Esophagus squamous epithelium (tissue), 5 donors: ENCODE measurements at places on chromosomes 3 and 15. TPM values are rescaled to one million over a fixed set of nuclear protein-coding genes. Genes with fewer than 3 reads are reported as not detected.

DNA sequence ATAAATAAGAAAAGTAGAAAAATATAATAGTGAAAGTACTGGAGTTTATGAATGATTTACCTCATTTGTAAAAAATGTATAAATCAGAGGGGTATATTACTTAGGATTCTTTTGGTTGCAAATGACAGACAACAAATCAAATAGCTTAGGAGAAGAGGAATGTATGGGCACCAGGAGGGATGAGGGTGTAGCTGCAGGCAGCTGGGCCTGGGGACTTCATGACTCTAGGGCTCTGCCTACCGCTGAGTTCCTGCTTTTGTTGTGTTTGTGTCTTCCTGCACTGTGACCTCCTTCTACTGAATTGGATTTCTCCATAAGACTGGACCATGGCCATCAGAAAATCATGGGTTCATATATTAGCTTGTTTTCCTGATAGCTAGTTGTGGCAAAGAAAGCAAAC lies 27.9 kb upstream of the PDE8A start:
- no peak for DNase-seq

- no peak for DNase-seq
These were observed 18.2 kb downstream of the MINDY4B start for GRCh38 chr3:150887031-150887430.

DNA sequence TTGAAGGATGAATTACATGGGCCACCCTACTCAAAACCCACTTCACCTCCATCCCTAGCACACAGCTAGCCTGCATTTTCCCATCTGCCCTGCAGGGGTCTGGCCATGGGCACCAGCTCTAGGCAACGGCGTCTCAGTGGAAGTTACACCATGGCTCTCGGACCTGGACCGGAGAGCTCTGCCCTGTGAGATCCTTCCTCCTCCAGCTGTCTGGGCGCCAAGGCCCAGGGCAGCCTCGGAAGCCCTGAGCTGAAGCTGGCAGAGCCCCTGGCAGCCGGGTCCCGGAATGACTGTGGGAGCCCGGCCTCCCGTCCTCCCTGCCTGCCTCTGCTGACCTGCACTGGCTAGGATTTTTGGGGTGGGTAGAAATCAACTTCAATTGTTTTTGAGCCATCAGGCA lies 98.9 kb downstream of the CHSY1 start:
- no peak for DNase-seq

DNA sequence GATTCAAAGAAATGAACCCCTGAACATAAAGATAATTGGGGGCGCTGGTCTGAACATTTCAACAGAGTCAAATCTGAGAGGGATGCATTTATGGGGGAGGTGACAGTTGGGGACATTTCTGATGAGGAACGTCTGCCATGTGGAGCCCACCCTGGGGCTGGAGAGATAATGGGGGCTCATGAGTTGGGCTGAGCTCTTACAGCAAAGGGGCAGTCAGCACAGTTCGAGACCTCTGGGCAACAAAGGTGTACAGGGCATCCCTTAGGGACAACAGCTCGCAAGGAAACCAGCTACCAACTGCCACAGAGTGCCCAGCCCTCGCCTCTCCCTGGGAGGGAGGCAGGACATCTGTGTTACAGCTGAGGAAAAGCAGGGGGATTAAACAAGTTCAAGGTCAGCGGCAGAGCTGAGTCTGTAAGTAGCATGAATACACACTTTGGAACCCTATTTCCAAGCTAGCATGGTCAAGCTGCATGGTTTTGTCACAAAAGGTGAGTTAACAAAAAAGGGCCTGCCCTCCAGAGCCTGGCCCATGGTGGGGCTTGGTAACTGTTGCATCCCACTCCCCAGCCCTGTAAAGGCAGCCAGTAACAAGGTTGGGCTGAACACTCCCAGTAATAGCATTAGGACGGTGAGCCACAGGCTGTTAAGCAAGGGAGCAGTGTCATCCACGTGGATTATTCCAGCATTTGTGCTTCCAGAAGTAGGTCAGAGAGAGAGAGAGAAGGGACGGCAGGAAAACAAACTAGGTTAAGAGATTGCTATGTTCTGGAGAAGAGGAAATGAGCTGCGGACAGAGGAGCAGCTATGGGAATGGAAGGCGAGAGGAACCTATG lies 4.3 kb downstream of the GNB5 start:
- DNase-seq = no peak

DNA sequence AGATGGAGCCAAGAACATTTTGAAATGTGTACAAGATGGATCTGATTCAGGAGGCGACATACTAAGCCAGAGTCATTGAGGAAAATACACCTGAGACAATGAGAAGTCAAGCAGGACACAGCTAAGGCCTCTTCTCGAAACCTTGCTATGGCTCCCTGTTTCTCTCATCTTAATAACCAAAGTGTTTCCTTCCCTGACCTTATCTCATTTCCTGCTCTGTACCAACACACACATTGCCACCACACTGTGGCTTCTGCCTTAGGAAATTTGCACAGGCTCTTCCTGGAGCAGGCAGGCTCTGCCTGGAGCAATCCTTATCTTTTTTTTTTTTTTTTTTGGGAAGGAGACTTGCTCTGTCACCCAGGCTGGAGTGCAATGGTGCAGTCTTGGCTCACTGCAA lies 36.6 kb downstream of the OXSM start:
- no peak for DNase-seq

DNA sequence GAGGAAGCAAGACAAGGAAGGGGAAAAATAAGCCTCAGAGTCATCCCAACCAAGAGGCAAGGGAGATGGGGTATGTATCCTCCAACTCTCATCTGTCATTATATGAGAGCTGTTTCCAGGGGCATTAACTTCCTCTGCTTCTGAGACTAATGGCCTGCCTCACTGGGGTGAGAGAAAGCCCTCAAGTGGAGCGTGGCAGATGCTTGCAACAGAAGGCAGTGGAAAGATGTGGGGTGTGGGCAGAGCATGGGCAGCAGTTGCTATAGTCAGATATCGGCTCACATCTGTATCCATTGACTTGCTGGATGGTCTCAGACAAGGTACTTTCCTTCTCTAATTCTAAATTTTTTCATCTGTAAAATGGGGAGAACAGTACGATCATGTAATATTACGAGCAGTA lies 81.7 kb upstream of the PLCL2 start:
- DNase-seq = no peak

DNA sequence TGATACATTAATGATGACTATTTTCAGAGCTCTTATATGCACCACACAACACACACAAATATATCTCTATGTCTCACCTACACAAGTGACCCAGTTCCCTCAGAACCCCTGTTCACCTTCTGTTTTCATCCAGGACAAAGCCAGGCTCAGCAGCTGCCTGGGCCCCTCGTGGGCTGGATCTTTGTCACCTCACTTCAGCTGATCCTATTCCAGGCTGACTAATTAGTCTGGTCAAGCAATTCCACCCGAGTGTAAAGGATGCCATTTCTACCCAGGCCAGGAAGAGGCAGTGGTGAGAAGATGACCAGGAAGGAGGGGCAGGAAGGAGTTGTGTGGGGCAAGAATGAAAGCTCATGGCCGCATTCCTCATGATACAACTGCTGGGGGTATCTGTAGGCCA lies 62.3 kb downstream of the DHX30 start:
- DNase-seq = no peak

DNA sequence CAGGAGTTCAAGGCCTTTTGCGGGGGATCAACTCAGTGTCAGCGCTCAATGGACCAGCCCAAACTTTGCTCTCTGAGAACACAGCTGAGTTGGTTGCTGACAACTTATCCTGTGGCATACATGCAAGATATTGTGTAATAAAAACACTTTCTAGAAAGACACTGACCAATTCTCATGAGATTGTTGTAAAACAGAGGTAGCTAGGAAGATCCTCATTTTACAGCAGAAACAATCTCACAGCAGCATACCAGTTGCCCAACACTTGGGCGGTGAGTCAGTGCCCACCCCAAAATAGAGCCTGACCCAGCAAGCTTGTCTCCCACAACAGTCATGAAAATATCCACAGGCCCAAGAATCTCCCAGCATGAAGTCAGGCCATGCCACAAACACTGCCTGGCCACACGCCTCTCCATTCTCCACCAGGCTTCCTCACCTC lies 18.2 kb downstream of the KLHL6 start:
- DNase-seq = no peak

BBS4 gene
- total RNA-seq = 2.8 TPM

ULK3 gene
- total RNA-seq = 66.6 TPM
